ENCODE measurements at places on chromosomes 11 and 22. TPM values are rescaled to one million over a fixed set of nuclear protein-coding genes. Genes with fewer than 3 reads are reported as not detected.

DNA sequence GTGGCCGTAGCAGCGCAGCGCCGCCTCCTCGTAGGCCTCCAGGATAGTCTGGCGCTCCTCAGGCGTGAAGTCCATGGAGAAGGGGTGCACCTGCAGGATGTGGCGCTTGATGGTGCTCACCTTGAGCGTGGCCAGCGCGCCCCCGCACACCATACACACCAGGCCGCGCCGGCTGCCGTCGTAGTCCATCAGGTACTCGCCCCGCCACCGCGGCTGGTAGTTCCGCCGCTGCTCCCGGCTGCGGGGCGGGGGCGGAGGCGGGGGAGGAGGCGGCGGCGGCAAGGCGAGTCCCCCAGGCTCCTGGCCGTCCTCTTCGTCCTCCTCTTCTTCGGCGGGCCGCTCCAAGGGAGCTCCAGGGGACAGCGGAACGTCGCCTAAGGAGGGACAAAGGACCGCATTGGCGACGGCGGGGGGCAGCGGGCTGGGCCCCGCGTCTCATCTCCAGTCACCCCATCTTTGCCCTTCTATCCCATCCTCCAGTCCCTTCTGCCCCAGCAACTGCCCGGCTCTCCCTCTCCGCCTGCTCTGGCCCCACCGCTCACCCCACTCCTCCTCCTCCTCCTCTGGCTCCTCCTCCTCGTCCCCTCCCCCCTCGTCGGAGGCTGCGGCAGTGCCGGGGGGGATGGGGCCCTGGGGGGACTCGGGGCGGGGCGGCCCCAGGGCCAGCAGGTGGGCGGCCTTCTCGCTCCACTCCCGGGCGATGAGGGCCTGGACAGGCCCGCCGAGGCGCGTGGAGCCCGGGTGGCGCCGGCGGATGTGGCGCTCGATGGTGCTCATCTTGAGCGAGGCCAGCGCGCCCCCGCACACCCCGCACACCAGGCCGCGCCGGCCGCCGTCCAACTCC, 4.9 kb downstream of the ZFTA start:
- DNase-seq, result peak; percentile 76

- no peak for DNase-seq
These were observed 531.1 kb downstream of the TBC1D22A start for GRCh38 chr22:47293368-47294221.

RTN4RL2 gene
- total RNA-seq, result 0.79 TPM

DNA sequence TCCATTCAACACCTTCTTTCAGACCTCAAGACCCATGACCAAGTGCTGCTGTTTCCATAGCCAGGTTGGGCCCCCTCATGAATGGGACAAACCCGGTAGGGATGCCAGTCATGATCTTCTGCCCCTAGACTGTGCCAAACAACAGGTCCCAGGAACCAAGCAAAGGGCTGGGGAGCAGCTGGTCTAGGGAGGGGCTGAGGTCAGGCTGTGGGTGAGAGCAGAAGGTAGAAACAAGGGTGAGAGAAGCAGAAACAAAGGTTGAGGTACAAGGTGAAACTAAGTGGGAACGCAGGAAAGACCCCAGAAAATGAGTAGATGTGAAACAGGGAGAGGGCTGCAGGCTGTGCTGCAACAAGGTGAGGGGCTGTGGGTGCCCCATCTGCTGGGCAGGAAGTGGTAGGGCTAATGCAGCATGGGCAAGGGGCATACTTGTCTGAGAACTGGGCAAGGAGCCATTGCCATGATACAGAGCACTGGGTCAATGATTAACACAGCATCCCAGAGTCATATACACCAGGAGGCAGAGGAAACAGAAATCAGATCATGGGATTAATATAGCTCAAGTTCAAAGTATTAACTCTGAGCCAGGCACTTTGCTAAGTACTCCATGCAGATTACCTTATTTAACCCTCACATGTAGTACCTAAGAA, 45.9 kb downstream of the SLC1A2 start:
- peak; percentile 87 for DNase-seq

GRCh38 chr11:1040428-1041148, 4.1 kb upstream of the MUC6 start:
- peak; percentile 34 for DNase-seq

SCT gene
- not detected for total RNA-seq

Data from HT-29 (cell line).